ENCODE measurements at places on chromosomes 16 and 17.
A peak's percentile ranks its signal among the peaks of the same experiment; 100 is the strongest.

DNA sequence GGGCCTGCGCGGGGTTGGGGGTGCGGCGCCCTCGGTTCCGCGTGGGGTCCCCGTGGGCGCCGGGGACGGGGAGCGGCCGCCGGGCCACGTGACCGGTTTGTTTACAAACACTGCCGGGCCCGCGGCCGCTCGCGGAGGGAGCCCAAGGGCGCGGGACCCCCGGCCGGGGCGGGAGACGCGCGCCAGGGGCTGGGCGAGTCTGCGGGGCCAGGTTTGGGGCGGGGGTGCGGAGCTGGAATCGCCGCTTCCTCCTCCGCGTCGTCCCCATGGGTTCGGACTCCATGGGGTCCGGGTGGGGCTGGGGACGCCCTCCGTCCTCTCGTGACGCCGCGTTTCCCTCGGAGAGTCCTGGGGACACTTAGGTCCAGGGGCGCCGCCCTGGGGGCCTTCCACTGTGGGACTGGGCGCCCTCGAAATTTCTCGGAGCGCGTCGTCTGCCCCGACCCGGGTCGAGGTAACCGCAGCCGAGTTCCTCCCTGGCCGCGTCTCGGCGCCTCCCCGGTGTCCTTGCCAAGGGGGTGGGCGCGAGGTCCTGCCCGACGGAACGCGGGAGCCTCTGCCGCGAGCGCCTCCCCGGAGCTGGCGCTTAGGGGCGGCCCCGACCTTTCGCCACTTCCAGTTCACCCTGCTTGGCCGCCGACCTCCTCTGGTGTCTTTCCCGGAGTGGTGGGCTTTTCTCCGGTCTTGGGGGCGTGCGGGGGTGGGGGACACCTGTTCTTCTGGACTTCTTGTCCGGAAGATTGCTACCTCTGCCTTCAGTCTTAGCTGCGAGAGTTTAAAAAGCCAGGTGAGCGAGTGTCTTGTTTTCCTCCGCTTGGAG, 684 bp downstream of the YPEL2 start:
- DNase-seq, result peak; percentile 74

- no peak for DNase-seq
These were observed 6.0 kb upstream of the RHBDL3 start for GRCh38 chr17:32259586-32259985.

DNA sequence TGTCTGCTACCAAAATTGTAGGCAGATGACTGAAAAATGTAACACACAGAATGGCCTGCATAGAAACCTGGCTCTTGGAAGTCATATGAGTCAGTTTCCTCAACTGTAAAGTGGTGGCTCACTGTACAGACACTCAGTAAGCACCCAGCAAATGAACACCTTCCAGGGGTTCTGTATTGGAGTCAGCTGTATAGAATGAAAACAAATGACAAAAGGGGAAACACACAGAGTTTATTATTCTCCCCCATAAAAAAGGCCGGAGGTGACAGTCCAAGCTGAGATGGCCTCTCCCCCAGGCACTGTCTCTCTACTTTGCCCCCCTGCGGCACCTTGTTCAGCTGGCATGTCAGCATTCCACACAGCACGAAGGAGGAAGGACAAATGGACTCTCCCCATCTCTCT, 6.2 kb upstream of the MEOX1 start:
- DNase-seq, result no peak

GRCh38 chr17:1003633-1003971, 6.7 kb downstream of the TIMM22 start:
- DNase-seq, result no peak

- DNase-seq, result peak; percentile 55
These were observed 12.7 kb downstream of the SEC14L1 start for GRCh38 chr17:77153472-77153871.

GRCh38 chr16:57471852-57472664, 9.6 kb downstream of the POLR2C start:
- no peak for DNase-seq

DNA sequence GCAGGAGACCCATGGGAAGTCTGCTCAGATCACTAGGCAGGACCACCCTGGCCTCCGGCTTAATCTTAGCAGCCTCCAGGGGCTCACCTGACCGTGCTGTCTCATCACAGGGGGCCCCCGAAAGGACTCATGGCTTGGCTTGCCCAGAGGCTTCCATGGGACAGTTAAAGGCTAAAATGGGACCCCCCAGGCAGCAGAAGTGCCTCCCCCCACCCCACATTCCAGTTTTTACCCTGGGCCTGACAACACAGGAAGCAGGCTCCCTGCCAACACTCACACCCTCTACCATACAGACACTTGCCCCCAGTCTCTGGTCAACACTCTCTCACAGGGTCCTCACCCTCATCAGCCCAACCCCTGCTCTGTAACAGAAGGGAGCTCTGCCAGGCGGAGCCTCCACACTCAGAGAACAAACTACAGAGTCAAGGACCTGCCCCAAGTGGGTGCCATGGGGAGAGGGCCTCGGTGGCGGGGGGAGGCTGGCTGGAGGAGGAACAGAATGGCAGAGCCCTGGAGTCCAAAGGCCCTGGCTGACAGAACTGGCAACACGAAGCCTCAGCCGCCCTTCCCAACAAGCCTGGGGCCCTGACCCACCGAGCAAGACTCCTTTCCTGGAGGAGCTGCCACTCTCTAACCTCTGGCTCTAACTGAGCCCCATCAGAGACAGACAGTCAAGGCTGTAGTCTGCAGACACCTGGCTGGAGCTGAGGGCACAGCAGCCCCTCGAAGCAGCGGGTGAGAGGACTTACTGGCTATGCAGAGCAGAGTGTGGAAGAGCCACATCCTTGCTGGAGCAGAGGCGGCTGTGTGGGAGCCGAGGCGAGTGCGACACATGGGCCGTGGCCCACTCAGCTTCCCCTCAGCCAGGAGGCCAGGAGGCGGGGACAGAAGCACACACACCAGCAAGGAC, at the start of gene ITGAE:
ITGAE (minus strand) TSS at position 827 of the 910 bp plus-strand sequence; CDS start at position 783, 44 bp downstream.
- DNase-seq, result no peak

- peak; percentile 71 for DNase-seq
These were observed at the start of gene TMEM132E for GRCh38 chr17:34579017-34579946. TSS of gene TMEM132E (plus strand) at chr17:34579582. CDS start at chr17:34581077, 1,495 bp downstream.

DNA sequence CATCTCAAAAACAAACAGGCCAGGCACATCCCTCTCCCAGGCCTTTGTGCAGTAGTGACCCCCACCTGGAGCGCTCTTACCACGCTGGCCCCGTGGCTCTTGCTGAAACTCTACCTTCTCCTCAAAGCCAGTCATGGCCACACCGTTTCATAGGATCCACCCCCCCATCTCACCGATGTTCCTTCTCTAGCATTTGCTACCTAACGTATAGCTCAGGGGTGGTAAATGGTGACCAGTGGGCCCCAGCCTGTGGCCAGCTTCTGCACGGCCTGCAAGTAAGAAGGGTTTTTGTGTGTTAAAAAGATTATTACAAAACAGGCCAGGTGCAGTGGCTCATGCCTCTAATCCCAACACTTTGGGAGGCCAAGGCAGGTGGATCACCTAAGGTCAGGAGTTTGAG, 43.8 kb downstream of the RMI2 start:
- no peak for DNase-seq

DNA sequence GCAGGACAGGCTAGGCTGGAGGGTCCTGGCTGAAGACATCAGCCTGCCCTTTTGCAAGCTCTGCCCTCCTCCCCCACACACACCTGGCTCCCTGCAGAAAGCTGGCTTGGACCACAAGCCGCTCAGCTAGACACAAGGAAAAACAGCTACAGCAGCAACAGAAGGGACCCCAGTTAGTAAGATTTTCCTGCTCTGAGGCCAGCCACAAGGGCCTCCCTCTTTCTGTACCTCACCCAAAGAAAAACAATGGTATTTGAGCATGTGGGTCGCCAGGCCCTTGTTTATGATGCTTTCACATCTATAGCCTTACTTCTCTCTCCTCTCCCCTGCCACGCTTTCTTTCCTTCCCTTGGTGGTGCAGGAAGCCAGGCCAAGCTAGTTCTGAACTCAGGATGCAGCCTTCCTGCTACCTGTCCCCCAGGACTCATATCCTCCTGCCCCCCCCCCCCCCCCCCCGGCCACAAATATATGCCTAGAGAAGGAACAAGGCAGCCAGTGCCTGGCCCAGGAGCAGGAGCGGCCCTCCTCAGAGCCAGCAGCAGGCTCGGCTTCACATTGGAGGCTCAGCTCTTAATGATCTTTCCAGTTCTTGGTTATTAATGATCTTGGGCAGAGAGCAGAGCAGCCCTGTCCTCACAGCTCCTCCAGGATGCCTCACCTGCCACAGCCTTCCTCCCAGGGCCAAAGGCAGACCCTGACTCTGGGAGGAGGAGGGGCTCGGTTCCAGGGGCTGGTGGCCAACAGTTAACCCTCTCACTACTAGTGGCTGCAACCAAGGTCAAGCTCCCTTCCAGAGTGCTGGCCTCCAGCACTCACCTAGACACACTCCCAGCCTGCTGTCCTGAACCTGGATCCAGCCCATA, 19.5 kb downstream of the GRIN2C start:
- peak; percentile 73 for DNase-seq

DNA sequence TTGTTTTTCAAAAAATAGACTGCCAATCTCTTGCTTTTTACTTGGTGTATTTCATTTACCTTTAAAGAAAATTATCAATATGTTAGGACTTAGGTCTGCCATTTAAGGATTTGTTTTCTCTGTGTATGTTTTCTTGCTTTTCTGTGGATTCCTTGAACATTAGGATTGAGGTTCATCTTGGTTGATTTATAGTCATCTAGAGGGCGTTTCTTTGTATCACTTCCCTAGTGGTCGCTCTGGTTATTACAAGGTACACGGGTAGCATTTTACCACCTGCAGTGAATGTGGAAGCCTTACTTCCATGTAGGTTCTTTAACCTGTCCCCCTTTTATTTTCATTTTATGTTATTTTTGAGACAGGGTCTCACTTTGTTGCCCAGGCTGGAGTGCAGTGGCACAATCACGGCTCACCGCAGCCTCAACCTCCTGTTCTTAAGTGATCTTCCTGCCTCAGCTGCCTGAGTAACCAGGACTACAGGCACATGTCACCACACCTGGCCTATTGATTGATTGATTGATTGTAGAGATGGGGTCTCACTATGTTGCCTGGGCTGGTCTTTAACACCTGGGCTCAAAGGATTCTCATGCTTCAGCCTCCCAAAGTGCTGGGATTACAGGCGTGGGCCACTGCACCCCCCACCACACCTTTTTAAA, 35.2 kb upstream of the CBX4 start:
- no peak for DNase-seq

GRCh38 chr16:56701534-56701933, 19.3 kb downstream of the MT1X start:
- DNase-seq, result no peak

DNA sequence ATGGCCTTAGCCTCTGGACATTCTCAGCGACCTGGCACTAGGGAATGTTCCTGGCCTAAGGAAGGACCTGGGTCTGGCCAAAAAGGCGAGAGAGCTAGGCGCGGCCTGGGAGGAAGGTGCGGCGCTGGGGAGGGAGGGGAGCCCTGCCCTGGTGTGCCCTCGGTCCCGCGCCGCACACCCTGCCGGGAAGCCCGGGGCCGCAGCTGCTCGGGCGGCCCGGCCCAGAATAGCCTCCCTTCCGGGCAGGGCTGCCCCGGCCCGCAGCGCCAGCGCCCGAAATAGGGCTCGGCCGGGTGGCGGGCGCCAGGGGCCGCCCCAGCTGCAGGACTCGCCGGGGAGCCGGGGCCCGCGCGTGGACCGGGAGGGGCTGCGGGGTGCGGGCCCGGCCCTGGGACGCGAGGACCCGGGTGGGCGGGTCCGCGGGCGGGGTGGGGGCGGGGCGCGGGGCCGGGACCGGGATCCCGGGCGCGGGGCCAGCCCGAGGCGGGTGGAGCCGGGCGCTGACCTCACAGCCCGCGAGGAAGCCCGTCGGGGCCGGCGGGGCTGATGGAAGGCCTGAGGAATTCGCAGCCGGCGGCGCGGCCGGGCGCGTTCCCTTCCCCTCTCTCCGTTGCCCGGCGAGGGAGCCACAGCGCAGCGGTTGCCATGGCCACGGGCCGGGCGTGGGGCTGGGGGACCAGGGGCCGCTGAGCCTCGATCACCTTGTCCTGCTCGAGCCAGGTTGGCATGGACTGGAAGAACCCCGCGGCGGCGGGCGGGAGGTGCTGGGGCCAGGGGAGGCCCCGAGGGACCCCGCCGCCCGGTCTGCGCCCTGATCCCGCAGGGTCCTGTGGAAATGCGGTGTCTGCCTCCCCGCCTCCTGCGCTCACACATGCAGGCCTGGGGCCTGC, 18.1 kb downstream of the SOCS3 start:
- DNase-seq, result peak; percentile 90

- DNase-seq, result no peak
These were observed 198.4 kb downstream of the ANKFN1 start for GRCh38 chr17:56351675-56352074.

DNA sequence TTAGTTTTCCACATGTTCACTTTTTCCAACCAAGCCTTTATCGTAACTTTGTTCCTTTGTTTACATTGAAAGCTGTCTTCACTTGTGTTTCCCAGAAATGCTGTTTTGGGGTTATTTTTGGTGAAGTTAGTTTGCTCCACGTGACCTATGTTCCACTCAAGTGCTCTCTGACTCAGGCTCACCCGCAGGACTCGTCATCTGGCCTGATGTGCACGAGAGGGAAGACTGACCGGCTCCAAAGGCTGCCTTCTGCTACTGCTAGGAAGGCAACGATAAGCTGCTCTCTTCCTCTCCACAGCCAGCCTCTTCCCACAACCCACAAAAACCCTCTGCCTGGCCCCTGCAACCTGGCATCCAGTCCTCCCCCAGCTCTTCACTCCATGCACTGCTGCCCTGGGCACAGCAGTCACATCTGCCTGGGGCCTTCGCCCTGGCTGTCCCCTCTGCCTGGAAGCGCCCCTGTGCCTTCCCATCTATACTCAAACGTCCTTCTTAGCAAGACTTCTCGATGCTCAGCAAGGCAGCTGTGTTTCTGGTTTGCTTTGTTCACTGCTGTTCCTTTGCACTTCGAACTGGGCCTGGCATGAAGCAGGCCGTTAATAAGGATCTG, 28.0 kb downstream of the ZCCHC14 start:
- peak; percentile 78 for DNase-seq

- DNase-seq, result peak; percentile 44
These were observed 94.6 kb upstream of the SMIM36 start for GRCh38 chr17:55605705-55606487.

- no peak for DNase-seq
These were observed 33.7 kb upstream of the CDH15 start for GRCh38 chr16:89137666-89138512.

GRCh38 chr17:80261159-80261894, 675 bp downstream of the RNF213 start:
- peak; percentile 73 for DNase-seq

- DNase-seq, result no peak
These were observed 31.7 kb upstream of the DHX40 start for GRCh38 chr17:59533694-59534093.

GRCh38 chr16:55892821-55893220, 17.6 kb upstream of the CES5A start:
- no peak for DNase-seq

DNA sequence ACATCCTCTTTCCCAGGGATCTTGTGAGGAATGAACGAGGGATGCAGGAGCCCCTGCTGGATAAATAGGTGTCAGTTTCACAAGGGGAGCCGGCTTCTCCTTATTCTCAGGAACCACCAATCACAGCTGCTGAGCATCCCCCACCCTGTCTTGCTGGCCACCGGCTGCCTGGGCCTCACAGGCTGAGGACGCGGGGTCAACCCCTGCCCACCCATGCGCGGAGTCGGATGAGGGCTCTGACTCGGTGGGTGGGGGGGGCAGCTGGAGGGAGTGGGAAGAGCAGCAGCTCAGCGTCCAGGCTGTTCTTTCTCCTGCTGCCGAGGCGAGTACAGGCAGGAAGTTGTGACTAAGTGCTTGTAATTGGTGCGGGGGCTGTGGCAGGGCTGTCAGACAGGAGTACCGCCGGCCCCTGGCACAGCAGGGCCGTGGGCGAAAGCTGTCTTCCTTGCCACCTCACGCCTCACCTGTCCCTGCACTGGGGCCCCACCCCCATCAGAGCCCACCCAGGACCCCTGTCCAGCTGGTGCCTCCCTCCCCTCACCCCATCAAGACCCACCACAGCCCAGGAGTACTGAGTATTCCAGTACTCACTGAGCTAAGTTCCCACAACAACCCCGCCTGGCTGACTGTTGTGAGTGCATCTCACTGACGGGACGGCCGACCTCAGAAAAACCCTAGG, 11.0 kb upstream of the DPEP1 start:
- DNase-seq, result peak; percentile 67
